ENCODE measurements at places on chromosomes 4 and X. TPM values are rescaled to one million over a fixed set of nuclear protein-coding genes. Genes with fewer than 3 reads are reported as not detected.

GRCh38 chr4:7902101-7902553, 37.5 kb downstream of the AFAP1 start:
- H3K4me1 ChIP-seq = peaks cover 96% of the 10 kb centered on the region
- H3K27me3 ChIP-seq = no peaks in the 10 kb centered on the region
- H3K36me3 ChIP-seq = no peaks in the 10 kb centered on the region
- H3K4me3 ChIP-seq = no peak overlapping the region

DNA sequence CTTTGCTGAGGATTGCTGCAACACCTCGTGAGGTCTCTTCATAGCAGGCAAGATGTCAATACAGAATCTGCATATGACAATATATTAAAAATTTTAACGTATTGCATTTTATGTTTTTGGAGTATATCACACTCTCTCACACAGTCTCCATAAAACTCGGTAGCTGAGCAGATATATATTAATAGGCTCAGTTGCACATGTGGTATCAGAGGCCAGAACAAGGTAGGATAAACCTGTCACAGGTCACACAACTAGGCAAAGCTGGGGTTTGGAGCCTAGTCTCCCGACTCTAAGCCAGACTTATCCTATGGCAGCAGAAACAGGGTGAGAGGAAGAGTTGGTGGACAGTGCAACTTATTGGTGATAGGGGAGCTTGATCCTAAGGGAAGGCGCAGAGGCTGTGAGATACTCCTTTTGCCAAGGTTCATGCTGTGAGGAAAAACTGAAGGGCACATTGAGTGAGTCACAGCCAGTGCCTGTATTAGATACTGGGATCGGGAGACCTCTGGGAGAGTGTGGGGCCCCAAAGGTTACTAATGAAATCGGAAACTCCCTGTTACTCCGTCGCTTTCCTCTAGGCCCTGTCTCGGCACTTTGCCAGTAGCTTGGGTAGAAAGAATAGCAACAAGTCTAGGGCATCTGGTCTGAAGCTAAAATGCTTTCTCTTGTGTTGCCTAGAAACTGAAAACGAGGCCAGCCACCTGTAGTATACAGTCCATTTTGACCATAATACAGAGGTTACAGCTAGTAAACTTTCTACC, 195.7 kb downstream of the ARHGAP10 start:
- no peak overlapping the region for H3K4me3 ChIP-seq
- no peaks in the 10 kb centered on the region for H3K27me3 ChIP-seq
- DNase-seq = no peak

DNA sequence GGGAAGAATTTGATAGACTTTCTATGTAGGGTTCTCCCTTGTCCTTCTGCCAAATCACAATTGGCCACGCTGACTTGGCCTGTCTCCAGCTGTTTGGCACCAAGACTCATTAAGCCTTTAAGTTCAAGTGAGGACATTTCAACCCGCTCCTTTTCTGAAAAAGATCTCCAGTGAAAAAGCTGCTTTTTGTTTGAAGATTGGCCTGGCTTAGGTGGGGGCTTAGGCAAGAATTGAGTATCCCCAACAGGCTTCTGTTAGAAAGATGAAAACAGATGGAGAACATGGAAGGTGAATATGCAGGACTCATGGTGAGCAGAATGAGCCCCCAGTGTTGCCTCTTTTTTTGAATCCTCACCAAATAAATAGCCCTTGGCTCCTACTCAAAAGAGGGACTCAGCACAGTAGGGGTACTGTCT, 28.5 kb upstream of the LIMCH1 start:
- no peak overlapping the region for H3K4me3 ChIP-seq
- no peaks in the 10 kb centered on the region for H3K27me3 ChIP-seq
- H3K4me1 ChIP-seq = no peaks in the 10 kb centered on the region
- no peaks in the 10 kb centered on the region for H3K36me3 ChIP-seq
- DNase-seq = no peak

- H3K4me1 ChIP-seq = no peaks in the 10 kb centered on the region
- H3K27ac ChIP-seq = no peak overlapping the region
- H3K36me3 ChIP-seq = no peaks in the 10 kb centered on the region
- no peak for DNase-seq
- H3K4me3 ChIP-seq = no peak overlapping the region
These were observed 90.4 kb upstream of the VCX3B start for GRCh38 chrX:8374041-8374825.

GRCh38 chr4:113012786-113013185, 36.7 kb upstream of the ANK2 start:
- H3K36me3 ChIP-seq = no peaks in the 10 kb centered on the region
- no peak for DNase-seq
- no peaks in the 10 kb centered on the region for H3K27me3 ChIP-seq
- H3K27ac ChIP-seq = no peak overlapping the region

- no peak for DNase-seq
- H3K4me3 ChIP-seq = no peak overlapping the region
- H3K36me3 ChIP-seq = no peaks in the 10 kb centered on the region
- H3K27me3 ChIP-seq = no peaks in the 10 kb centered on the region
These were observed 43.2 kb upstream of the NEIL3 start for GRCh38 chr4:177266506-177266905.

- no peak overlapping the region for H3K27ac ChIP-seq
- H3K27me3 ChIP-seq = no peaks in the 10 kb centered on the region
- H3K4me1 ChIP-seq = no peaks in the 10 kb centered on the region
- H3K4me3 ChIP-seq = no peak overlapping the region
- no peak for DNase-seq
- no peaks in the 10 kb centered on the region for H3K36me3 ChIP-seq
These were observed 24.3 kb downstream of the CXCL13 start for GRCh38 chr4:77629885-77630284.

The TEX13B gene
- total RNA-seq = not detected

Measured in Panc1 (cell line).